B cell (primary cell): ENCODE measurements at places on chromosomes 3 and 15.

GRCh38 chr15:68149059-68149458 lies 56.1 kb downstream of the CALML4 start:
- DNase-seq: no peak
- H3K4me3 ChIP-seq: no peak overlapping the region
- H3K36me3 ChIP-seq: peaks cover 53% of the 10 kb centered on the region

DNA sequence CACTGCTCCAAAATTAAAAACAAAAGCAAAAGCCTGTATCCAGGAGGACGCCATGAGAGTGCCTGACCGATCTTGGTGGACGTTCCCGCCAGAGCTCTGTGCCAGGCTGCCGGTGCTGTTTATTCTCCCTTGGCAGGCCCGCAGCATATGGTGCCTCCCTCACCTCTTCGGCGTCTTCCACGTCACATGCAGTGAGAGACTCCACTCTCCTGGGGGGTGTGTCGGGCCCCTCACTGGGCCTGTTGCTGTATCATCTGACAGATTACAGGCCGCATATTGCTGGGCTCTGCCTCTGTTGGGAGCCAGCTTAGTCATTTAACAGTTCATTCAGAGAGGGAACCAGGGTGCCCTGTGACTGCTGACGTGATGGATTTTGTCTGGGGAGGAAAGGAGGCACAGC lies 86.4 kb upstream of the ARRDC4 start:
- no peak overlapping the region for H3K27ac ChIP-seq
- H3K4me3 ChIP-seq: no peak overlapping the region
- H3K27me3 ChIP-seq: no peaks in the 10 kb centered on the region
- no peaks in the 10 kb centered on the region for H3K4me1 ChIP-seq
- no peak for DNase-seq

- DNase-seq: no peak
- H3K27me3 ChIP-seq: no peaks in the 10 kb centered on the region
- H3K36me3 ChIP-seq: no peaks in the 10 kb centered on the region
- H3K4me3 ChIP-seq: no peak overlapping the region
These were observed 29.5 kb downstream of the MB21D2 start for GRCh38 chr3:192888190-192888589.

DNA sequence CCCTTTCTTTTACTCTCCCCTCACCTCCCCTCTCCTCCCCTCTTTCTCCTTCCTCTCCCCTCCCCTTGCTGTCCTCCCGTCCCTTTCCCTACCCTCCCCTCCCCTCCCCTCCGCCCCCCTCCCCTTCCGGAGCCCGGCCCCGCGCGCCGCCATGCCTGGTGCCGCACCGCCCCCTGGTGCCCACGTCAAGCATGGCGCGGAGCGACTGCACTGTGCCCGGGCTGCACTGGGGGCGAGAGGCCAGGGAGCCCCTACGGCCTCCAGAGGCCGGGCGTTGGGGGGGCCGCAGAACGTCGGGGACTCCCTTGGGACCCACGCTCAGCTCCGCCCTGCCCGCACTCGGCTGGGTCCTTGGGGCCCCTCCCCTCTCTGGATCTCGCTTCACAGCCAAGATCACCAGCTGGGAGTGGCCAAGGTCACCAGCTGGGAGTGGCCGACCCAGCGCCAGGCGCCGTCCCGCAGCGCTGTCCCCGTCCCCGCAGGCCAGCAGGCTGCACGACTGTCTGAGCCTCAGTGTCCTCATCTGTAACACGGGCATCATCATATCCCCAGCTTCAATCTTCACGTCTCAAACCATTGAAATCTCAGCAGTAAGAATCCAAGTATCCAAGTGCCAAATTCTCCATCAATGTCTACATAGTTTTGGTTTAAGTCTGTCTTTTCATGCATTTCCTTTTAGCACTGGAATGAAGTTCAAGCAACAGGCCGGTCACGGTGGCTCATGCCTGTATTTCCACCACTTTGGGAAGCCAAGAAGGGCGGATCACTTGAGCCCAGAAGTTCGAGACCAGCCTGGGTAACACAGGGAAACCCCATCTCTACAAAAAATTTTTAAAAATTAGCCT lies 42.5 kb downstream of the TPRA1 start:
- H3K27ac ChIP-seq: no peak overlapping the region
- peak overlapping the region; percentile 58 for H3K4me3 ChIP-seq
- peaks cover 3% of the 10 kb centered on the region for H3K4me1 ChIP-seq
- no peaks in the 10 kb centered on the region for H3K36me3 ChIP-seq
